Activated CD4-positive, alpha-beta T cell treated with anti-CD3 and anti-CD28 coated beads, Interleukin-2, amount 50 U/mL, for 24 hours (primary cell): ENCODE measurements at places on chromosomes 11 and 22.

DNA sequence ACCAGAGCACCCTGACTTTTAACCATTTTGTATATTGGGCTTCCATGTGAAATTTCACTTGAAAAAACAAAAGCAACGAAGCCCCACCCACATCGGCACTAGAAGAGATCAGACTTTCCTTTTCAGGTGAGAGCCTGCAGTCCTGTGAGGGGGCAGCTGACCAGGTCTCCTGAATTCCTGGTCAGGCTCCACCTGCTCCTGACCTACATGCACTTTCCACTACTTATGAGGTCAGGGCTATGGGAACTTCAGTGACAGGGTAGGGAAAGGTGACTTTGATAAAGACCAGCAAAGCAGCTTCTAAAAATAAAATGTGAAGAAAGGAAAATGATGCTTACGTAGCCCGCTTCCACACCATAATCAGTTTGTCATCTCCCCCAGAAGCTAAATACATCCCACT lies 24.7 kb downstream of the HIRA start:
- DNase-seq, result no peak

DNA sequence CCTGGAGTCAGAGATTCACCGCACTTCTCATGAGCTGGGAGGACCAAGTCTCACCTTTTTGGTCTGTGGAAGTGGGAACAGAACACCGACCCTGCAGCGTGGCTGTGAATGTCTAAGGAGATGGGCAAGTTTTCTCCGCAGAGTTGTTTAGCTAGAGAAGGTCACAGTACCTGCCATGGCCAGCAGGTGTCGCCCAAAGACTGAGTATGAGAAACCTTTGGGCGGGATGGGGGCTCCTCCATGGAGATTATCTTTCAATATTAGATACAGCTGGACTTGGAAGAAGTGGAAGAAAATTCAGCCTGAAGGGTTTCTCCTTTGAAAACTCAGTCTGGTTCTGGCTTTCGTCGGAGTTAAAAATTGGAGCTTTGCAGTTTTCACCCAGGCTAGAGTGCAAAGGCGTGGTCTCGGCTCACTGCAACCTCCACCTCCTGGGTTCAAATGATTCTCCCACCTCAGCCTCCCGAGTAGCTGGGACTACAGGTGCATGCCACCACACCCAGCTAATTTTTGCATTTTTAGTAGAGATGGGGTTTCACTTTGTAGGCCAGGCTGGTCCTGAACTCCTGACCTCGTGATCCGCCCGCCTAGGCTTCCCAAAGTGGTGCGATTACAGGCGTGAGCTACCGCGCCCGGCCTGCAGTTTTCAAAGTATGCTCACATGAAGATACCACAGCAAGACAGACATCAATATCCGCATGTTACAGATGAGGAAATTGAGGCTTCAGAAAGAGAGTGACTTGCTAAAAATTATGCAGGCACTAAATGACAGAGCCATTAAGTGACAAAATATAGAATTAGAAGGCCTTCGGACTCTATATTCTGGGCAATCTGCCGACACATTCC lies 10.7 kb upstream of the DSCAML1 start:
- peak; percentile 62 for DNase-seq

- no peak for DNase-seq
Measured at GRCh38 chr22:47337161-47337621, 574.7 kb downstream of the TBC1D22A start.

- no peak for DNase-seq
Measured at GRCh38 chr11:26675233-26675928, 46.5 kb downstream of the SLC5A12 start.

- no peak for DNase-seq
Measured at GRCh38 chr11:113725913-113726312, 19.8 kb upstream of the TMPRSS5 start.

- no peak for DNase-seq
Measured at GRCh38 chr22:32665676-32666075, 135.8 kb upstream of the TIMP3 start.

DNA sequence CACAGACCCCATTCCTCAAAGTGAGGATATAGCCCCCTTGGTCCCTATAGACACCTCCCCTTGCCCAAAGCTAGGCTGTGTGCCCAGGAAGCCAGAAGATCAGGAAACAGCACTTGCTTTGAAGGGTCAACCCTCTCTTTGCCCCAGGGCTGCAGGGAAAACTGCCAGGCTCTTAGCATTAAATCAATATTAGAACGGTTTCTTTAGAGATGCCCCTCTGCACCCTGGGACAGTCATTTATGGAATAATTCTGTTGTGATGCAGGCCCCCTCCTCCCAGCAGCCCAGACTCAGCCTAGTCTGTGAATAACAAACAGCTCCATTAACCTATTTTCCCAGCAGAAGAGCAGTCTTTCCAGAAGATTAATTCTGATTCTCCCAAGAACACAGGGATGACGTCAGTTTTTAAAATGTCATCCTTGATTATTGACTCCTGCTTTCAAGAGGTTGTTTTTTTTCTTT lies 11.6 kb upstream of the CAPN5 start:
- no peak for DNase-seq

- DNase-seq, result no peak
Measured at GRCh38 chr11:41519696-41520095, 60.2 kb upstream of the LRRC4C start.

DNA sequence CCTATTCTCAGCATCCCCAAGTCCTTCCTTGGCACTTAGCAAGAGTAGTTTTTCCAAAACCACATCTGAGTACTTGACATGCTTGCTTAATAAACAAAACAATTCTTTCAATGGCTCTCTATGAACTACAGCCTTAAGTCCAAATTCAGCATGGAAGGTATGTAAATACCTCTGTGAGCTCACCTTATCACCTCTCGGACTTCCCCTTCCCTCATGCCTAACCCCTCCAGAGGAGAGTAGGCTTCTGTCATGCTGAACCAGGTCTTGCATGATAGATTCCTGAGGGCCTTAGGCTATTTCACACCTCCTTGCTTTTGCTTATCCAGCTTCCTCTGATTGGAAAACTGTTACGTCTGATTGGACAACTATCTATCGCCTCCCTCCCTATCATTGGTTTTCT lies 312.9 kb upstream of the CCDC90B start:
- DNase-seq, result no peak

- DNase-seq, result no peak
Measured at GRCh38 chr11:73201249-73201648, 16.8 kb upstream of the P2RY2 start.

DNA sequence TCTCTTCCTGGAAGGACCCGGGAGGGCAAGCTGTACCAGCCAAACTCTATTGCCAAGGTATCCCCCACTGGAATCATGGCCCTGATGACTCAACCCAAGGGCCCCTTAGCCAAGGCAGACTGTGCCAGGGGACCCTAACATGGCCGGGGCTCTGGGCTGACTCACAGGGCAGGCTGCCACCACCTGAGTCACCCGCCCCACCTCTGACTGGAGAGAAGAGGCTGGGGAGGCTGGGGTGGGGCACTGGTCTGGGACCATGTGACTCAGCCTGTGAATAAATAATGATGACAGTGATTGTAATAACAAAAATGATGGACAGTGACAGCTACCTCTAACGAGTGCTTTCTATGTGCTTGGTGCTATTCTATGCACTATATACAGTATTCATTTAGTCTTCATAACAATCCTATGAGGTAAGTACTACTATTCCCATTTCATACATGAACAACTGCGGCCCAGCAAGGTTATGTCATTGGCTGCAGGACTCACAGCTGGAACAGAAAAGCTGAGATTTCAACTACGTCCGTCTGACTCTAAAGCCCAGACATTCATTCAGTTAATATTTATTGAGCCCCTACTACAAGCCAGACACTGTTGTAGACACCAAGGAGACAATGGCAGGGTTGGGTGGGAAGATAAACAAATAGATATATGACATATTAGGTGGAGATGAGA lies 84.2 kb downstream of the FBXO7 start:
- DNase-seq, result no peak

DNA sequence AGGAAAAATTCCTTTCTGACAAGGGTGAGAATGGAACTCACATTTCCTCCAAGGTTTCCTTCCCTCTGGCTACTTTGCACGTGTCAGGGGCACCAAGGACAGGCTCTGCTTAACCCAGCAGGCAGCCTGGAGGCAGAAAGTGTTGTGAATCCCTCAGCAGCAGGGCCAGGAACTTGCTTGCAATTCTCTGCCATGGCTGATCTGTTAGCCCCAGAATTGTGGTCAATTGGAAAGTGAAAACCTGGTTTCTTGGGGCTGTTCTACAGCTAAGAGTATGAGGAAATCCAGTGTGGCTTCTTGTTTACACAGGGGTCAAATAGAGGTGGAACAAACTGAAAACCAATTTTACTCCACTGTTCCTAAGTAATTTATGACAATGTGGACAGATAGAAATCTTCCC lies 38.3 kb upstream of the CEP295 start:
- no peak for DNase-seq

- no peak for DNase-seq
Measured at GRCh38 chr11:132610216-132610615, 922.1 kb downstream of the OPCML start.

GRCh38 chr11:107293677-107294344 lies 163.8 kb downstream of the CWF19L2 start:
- DNase-seq, result no peak

GRCh38 chr11:61578819-61579675 lies 1.8 kb downstream of the SYT7 start:
- no peak for DNase-seq

DNA sequence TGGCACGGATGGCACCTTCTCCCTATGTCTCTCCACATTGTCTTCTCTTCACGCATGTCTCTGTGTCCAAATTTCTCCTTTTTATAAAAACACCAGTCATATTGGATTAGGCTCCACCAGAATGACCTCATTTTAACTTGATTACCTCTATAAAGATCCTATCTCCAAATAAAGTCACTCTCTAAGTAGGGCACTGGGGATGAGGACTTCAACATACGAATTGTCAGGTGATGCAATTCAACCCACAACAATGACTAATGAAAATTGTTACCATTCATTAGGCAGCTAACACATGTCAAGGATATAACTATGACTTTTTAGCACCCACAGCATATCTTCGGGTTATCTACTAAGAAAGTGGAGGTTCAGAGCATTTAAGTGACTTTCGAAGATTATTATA lies 55.5 kb upstream of the USP47 start:
- no peak for DNase-seq

DNA sequence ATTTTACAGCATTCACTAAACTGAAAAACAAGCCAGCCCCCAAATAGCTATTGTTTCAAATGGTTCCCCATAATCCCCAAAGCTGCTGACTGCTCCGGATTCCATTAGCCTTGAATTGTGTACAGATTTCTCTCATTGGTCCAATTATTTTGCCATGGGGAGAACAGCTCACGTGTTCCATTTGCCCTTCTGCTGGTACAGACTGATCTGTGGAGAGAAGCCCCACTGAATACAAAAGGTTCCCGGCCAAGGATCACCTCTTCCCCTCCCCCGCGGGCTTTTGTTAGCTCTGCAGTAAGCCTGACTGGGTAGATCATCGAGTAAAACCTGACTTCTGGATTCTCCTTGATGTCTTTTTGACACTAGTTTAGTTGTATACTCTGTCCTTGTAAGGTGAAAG lies 9.1 kb upstream of the MAPK8IP1 start:
- no peak for DNase-seq

DNA sequence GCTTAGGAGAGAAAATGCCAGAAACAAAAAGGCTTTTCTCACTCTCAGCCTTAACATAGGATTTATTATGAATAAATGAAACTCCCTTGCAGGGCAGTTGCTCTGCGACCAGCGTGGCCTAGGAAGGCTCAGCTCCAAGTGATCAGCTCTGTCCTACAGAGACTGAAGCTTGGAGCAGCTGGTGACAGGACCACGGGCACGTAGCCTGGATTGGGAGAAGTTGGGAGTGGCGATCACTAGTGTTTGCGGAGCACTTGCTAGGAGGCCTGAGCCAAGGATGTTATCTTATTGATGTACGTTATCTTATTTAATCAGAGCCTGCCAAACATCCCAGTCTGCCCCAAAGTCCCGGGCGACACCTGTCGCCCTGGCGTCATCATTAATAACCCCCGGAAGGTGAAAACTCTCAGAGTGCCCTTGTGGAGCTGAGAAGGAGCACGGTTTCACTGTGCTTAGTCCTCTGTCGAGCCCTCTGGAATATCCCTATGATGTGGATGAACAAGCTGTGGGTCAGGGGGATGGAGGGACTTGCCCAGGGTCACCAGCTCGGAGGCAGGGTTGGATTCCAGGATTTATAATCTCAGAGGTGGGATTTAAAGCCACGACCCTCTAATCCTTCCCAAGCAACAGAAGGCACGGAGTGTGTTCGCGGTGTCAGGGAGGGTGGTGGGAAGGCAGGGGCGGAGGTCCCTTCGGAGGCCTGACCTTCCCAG lies 40.8 kb upstream of the SMIM38 start:
- DNase-seq, result no peak

DNA sequence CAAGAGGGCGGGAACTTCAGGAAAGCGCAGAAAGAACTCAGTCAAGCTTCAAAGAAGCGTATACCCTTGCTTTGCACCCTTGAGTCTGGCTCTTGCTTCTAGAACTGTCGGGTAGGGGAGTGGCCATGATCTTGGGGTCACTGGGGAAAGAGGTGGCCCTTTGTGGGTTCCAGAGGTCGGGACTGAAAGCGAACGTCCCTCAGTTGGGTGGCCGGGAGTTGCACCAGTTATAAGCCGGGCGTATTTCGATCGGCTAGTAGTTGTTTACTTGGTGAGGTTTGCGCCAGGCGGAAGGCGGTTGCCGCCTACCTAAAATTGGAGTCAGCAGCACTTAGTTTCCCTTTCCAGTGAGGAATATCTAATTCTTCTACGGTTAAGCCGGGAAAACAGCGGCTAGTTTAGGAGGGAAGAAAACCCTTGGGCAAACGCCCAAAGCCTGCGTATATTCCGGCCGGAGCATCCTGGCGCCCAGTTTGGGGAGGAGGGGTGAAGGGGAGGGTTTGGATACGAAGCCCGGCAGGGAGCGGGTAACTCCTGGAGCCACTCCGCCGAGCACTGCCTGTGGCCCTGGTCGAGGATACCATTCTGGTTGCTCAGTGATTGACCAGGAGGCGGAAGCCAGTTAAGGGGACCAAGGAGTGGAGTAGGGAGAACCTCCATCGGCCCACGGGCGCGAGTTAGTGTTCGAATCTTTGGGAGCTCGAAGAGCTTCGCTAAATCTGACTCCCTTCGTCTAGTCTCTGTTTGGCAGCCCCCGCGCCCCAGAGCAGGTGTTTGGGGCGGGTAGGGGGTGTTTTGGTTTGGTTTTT lies 807 bp upstream of the WT1 start:
- no peak for DNase-seq

GRCh38 chr11:45158210-45158731 lies 11.8 kb downstream of the PRDM11 start:
- no peak for DNase-seq

DNA sequence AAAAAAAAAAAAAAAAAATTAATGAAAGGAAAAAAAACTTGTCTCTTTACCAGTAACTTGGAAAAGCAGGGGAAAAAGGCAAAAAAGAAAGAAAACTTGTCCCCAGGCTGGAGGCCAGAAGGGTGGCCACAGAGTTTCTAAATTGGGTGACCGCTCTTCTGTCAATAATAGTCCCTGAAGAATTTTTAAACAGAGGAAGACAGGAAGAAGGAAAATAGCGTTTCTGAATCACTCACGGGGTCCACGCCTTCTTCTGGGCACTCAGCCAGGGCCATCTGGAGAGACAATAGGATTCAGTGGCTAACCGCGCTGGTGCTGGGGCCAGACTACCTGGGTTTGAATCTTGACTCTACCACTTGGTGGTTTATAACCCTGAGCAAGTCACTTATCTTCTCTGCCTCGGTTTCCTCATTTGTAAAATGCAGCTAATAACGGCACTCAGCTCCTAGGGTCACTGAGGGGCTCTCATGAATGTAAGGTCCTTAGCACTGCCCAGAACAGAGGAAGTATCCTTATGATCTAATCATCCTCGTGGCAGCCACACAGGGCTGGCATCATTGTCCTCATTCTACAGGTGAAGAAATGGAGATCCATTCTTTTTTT lies 7.0 kb downstream of the C11orf86 start:
- DNase-seq, result no peak

GRCh38 chr11:46475051-46475925 lies 83.7 kb upstream of the CHRM4 start:
- no peak for DNase-seq
